ENCODE measurements at places on chromosomes 12 and 14.
A peak's percentile ranks its signal among the peaks of the same experiment; 100 is the strongest.

- no peak for DNase-seq
Measured at GRCh38 chr12:111546758-111547383, 52.2 kb downstream of the ATXN2 start.

DNA sequence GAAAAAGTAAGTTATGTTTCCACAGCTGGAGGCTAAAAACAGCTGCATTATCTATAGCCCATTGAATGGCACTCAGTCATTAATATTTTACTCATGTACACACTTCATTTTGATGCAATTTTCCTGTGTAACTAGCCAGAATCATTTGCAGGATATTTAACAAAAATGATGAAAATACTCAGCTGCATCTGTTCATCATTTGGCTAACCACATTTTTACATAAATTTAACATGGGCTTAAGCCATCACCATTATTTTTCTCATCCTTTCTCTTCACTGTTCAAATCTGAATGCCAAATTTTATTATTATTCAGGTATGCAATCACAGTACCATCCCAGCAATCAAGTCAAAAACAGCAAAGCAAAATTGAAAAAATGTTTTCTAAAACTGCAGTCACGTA, 41.8 kb downstream of the ATXN7L3B start:
- no peak for DNase-seq

- DNase-seq, result no peak
Measured at GRCh38 chr14:106738075-106738474, 1211.7 kb downstream of the TMEM121 start.

- peak; percentile 38 for DNase-seq
Measured at GRCh38 chr12:50734409-50735263, 29.3 kb upstream of the ATF1 start.

DNA sequence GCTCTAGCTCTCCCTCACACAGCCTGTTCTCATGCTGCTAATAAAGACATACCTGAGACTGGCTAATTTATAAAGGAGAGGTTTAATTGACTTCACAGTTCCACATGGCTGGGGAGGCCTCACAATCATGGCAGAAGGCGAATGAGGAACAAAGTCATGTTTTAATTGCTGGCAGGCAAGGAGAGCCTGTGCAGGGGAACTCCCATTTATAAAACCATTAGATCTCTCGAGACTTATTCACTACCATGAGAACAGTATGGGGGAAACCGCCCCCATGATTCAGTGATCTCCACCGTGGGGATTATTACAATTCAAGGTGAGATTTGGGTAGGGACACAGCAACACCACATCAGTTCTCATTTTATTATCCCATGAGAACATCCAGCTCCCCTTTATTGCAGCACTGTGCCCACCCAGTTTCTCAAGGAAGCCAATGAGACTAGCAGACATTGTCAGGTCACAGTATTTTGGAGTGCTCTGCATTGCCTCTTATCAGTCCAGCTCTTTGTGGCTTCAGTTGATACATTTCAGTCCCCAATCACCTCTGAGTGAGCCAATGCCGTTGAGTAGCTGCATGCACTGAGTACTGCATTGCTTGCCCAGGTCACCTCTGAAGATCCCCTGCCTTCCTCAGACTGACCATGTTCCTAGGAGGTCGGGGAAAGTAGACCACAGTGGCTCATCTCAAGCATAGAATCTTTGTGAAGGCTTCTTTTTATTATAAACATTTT, 131.2 kb downstream of the CRADD start:
- DNase-seq, result no peak

DNA sequence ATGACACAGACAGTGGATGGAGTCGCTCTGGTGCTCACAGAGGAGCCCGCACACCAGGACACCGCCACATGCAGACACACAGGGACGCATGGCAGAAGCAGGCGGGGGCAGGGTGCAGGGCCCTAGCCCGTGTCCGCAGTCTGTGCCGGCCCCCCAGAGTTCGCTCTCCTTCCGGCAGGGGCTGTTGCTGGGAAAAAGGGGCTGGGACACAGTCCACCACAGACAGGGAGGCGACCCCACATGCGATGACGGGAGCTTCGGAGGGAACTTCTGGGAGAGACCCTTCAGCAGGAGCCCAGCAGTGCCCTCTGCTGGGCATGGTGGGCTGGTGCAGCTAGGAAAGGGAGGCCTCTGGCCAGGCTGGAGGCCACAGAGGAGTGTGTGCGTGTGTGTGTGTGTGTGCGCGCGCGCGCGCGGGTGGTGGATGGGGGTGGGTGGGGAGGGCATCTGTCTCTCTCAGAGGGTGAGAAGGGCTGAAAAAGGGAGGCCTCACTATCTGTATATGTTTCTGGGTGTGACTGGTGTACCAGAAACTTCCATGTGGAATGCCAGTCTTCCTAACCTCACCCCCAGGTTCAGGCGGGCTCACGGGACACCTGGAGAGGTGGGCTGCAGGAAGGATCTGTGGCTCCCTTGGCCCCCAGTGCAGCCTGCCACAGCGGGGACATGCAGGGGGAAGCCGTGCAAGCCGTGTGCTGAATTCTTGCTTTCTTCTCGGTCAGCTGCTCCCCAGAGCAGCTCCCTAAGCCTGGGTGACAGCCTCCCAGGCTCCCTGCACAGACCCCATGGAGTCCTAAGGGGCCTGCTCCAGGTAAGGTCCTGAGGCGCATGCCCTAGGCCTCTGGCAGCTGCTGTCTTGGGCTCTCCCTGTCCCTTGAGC, 60.7 kb downstream of the PLEKHG3 start:
- peak; percentile 82 for DNase-seq

DNA sequence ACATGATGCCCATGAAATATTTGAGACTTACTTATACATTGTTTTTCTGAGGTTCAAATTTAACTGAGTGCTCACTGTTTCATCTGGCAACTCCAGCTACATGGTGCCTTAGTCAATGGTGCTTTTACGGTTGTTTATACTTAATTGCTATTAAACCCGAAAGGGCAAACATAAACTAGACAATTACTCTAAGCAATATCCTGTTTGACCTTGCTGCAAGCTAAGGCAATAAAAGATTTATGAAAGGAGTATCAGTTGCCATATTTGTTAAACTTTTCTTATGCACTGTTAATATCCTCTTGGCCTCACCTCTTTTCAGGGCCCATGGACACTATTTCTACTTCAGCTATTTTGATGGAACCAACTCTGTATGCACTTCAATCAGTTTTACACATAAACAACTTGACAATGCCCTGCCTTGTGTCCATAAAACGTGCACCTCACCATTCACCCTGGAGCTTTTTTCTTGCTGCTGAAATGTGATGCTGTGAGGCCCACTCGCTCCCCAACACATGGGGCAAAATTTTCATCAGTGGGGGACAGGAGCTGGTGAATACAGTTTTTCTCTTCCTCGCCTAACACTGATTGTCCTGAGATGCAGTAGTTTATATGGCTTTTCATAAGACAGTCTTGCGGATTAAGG, 64.1 kb upstream of the HIF1A start:
- no peak for DNase-seq

GRCh38 chr14:23939607-23940326, 13.8 kb upstream of the DHRS4 start:
- DNase-seq, result no peak

DNA sequence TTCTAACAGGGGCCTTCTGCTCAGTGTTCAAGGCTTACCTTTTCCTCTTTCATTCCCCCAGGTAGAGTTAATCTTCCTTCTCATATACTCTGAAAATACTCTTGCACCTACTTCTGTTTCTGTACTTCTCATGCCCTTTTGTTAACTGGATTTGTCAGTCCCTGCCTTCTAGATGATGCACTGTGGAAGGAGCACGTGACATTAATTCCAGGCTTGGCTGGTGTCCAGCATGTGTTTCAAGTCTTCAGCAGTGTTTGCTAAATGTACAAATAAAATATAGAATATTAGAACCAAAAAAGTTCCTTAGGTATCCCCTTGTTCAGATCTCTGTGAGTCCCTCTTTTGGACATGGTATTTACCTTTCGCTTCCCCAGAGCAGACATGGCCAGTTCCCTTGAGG, 27.9 kb upstream of the EVL start:
- peak; percentile 54 for DNase-seq

DNA sequence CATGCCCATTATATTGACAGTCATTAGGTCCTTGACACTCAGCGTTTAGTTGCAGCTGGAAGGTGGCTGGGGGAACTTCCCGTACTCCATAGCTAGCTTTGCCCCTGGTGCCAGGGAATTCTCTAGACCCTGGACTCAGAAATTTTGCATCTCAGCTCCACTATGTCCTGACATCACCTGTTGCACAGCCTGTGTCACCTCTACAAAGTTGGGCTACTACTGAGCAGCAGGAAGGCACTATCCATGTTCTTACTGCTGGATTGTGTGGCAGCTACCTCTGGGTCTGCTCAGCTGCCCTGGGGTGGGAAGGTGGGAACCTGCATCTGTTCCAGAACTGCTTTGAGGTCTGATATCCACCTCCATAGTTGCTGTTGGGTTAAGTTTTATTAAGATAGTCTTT, 11.0 kb downstream of the KCNJ8 start:
- no peak for DNase-seq

GRCh38 chr12:47901063-47901717, 3.6 kb downstream of the VDR start:
- no peak for DNase-seq

GRCh38 chr14:103206836-103207387, 83.7 kb downstream of the TNFAIP2 start:
- peak; percentile 30 for DNase-seq
